A673 (cell line): ENCODE measurements at places on chromosomes 3 and 15.

DNA sequence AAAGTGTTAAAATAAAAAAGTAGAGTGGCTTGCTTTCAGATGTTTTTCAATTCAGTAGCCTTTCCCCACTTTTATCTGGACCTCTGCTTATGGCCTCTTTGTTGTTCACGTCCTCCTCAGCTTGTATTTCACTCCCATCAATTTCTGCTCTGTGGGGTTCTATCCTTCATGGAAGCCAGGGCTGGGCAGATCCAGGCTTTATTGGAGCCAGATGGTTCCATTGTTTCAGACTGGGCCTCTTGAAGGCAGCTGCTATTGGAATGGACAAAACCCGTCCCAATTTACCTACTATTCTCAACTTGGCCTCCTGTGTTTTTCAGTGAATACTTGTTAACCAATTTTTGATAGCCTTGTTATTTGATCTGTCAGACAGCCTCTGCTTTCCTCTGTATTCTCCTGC, 10.9 kb upstream of the AADACL2 start:
- no peaks in the 10 kb centered on the region for H3K4me1 ChIP-seq
- no peaks in the 10 kb centered on the region for H3K27me3 ChIP-seq
- no peaks in the 10 kb centered on the region for H3K36me3 ChIP-seq
- peak; percentile 25 for DNase-seq

GRCh38 chr15:40368719-40369473, 10.9 kb downstream of the DISP2 start:
- no peak for DNase-seq
- H3K27me3 ChIP-seq = no peaks in the 10 kb centered on the region
- H3K27ac ChIP-seq = no peak overlapping the region
- H3K4me1 ChIP-seq = peaks cover 9% of the 10 kb centered on the region
- H3K36me3 ChIP-seq = no peaks in the 10 kb centered on the region
- H3K4me3 ChIP-seq = no peak overlapping the region

- no peak overlapping the region for H3K4me3 ChIP-seq
- H3K36me3 ChIP-seq = no peaks in the 10 kb centered on the region
- DNase-seq = peak; percentile 70
- H3K27ac ChIP-seq = no peak overlapping the region
- H3K4me1 ChIP-seq = no peaks in the 10 kb centered on the region
Observed at GRCh38 chr3:155352900-155353490, 59.5 kb upstream of the STRIT1 start.

- peaks cover 9% of the 10 kb centered on the region for H3K4me1 ChIP-seq
- no peak overlapping the region for H3K4me3 ChIP-seq
- H3K36me3 ChIP-seq = no peaks in the 10 kb centered on the region
- no peak for DNase-seq
- H3K27me3 ChIP-seq = no peaks in the 10 kb centered on the region
- no peak overlapping the region for H3K27ac ChIP-seq
Observed at GRCh38 chr3:171991166-171991565, 48.2 kb upstream of the FNDC3B start.

DNA sequence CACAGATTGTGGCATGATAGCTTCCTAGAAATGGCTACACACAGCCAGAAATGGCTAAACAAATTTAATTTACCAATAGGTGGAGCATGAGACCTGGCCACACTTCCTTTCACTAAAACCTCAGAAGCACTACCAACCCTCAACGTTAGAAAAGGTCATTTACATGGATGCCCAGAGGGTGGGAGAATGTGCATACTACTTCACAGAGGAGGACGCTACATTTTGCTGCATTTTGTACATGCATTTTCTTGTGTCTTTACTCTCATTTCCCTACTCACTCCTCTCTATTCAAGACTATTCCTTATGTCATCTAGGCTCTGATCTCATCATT, 40.1 kb downstream of the C2CD4B start:
- H3K27me3 ChIP-seq = no peaks in the 10 kb centered on the region
- no peak for DNase-seq
- H3K4me1 ChIP-seq = peaks cover 33% of the 10 kb centered on the region
- peak overlapping the region; percentile 64 for H3K27ac ChIP-seq
- H3K4me3 ChIP-seq = no peak overlapping the region

- peak overlapping the region; percentile 12 for H3K4me3 ChIP-seq
- H3K27ac ChIP-seq = peak overlapping the region; percentile 42
- no peaks in the 10 kb centered on the region for H3K27me3 ChIP-seq
- no peaks in the 10 kb centered on the region for H3K4me1 ChIP-seq
- DNase-seq = peak; percentile 55
Observed at GRCh38 chr3:56878074-56878473, 76.3 kb upstream of the ARHGEF3 start.

- H3K27ac ChIP-seq = no peak overlapping the region
- H3K36me3 ChIP-seq = no peaks in the 10 kb centered on the region
- no peaks in the 10 kb centered on the region for H3K27me3 ChIP-seq
- no peak for DNase-seq
- no peak overlapping the region for H3K4me3 ChIP-seq
Observed at GRCh38 chr3:127780536-127781400, 41.5 kb downstream of the MGLL start.
